Mammary epithelial cell (primary cell): ENCODE measurements at places on chromosomes 6 and 20. TPM values are rescaled to one million over a fixed set of nuclear protein-coding genes. Genes with fewer than 3 reads are reported as not detected.

DNA sequence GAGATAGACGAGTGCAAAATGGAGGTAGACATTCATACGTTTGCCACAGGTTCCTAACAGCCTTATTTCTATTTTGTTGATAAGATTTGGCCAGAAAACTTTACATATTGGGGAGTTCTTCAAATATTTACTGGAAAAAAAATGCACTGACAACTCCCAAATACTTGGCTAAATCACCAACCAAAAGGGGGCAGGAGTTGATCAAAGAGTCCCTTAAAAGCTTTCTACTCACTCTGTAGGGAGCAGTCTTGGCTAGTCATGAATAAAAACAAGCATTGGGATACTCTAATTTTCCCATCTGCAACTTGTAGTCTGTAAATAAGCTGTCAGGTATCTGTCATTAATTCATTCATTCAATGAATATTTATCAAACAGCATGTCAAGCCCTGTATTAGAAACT is 18.4 kb downstream of the TENT5A start:
- no peak for DNase-seq

BPI gene
- not detected for polyA plus RNA-seq

DNA sequence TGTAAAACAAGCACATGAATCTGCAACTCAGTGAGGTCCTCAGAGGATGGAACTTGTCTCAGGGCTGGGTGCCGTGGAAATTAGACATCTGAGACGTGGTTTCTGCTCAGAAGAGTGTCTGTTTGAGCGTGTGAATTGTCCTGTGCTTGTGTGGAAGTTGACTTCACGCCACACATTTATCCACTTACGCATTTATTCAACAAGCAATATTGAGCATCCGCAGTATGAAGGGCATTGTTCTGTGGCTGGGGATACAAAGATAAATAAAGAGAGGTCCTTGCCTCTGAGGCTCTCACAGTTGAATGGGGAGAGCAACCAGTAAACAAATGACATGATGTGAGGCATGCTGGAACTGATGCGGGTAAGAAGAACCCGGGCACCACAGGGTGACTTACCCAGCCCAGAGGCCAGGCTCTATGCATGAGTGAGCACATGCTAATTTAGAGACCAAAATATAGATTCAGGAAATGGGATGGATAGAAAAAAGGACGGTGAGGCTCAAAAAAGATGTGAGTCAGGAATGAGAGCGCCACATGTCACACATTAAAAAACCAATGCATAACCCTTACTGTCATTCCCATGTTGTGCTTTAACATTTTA is 60.4 kb downstream of the SOBP start:
- no peak for DNase-seq

DNA sequence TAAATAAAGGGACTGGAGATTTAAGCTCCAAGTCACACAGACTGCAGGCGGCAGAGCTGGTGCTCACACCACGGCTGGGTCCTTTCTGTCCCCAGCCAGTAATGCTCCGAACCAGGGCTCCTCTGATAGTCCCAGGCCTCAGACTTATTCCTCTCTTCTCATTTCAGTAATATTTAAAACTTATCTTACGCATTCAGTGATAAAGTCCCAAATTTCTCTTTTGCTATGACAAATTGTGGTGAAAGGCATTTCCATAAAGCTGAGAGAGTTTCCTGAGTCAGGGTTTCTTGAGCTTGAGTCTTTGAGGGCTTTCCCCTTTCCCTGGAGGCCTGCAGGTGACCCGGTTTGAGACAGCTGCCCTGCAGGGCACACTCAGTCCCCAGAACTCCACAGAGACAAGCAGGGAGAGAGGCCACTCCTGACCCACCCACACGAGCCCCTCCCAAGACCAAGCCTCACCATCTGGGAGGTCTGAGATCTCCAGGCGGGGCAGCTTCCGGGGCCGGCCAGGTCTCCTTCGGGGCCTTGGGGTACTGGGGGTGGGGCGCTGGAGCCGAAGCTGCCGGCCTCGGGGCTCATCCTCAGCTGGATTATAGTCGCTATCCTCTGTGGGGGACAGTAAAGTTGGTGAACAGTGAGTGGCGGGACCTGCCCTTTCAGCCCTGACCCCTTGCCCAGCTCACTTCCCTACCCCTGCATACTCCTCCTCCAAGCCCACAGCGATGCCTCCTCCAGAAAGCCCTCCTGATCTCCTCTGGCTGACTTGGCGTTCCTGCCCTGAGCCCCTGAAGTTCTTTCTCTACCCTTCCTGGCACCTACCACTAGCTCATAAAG is 6.6 kb downstream of the ZNF335 start:
- no peak for DNase-seq

COL21A1 gene
- not detected for polyA plus RNA-seq

GNL1 gene
- 32.0 TPM for polyA plus RNA-seq

DNA sequence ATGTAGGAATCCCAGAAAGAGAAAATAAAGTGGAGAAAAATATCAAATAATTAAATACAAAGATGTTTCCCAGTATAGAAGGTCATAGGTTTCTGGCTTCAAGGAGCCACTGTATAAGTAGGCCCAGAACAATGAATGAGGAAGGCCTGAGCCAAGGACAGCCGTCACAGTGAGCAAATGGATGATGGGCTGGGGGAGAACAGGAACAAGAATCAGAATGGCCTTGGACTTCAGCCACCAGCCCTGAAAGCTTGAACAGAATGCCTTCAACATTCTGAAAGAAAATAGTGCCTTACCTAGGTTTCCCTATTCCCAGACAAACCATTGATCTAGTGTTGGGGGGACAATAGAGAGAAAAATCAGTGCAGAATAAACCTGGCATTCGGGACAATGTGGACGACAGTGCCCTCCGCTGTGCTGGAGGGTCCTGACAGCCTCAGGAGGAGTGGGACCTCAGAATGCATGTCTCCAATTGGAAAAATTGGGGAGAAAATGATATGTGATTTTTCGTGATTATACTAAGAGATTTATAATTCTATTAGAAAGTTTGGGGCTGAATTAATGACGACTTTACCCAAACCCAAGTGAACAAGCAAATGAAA is 333.9 kb upstream of the AGPAT4 start:
- no peak for DNase-seq

TNXB gene
- 0.16 TPM for polyA plus RNA-seq

DNA sequence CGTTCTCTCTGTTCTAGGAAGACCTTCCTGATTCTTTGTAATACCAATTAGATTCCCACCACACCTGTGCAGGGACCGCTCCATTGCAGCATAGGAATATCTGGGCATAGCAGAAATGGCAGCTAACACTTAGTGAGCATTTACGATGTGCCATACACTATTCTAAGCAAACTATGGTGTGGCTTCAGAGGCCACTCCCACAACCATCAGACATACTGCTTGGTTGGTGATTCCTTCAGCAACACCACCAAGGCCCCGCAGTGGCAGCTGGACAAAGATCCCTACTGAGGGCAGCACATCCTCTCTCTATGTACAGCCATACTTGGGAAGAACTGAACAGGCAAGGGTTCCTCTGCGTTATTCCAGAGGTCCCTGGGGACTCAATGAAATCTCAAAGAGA is 6.2 kb downstream of the KCNK5 start:
- DNase-seq, result no peak

PCK1 gene
- not detected for polyA plus RNA-seq

- peak; percentile 67 for DNase-seq
Measured at GRCh38 chr6:156791320-156791850, 14.2 kb downstream of the ARID1B start.

- DNase-seq, result no peak
Measured at GRCh38 chr6:85463621-85464259, 13.9 kb downstream of the NT5E start.

GRCh38 chr6:166036316-166037095 is 131.1 kb downstream of the TBXT start:
- DNase-seq, result no peak
